ENCODE measurements at places on chromosomes 11 and 22.

- DNase-seq, result no peak
Measured at GRCh38 chr11:74670171-74670570, 61.1 kb downstream of the CHRDL2 start.

GRCh38 chr11:70556884-70557741 is 158.8 kb downstream of the CTTN start:
- no peak for DNase-seq

DNA sequence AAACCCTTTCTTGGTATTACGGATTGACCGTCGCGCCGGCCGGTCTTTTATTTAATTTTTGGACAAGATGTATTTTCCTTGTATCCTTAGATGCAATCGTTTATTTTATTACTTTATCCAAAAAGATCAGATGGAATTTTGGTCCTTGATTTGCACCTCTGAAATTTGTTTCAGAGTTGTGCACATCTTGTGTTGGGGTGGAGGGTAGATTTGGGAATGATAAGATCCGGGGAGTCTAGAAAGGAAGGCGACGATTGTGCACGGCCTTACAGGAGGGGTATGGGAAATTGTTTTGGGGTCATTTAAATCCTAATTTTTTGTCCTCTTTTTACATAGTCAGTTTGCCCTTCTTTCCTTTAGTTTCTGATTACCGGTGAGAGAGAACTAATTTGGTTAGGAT is 1.4 kb downstream of the KDM2A start:
- DNase-seq, result no peak

- no peak for DNase-seq
Measured at GRCh38 chr11:27287205-27287604, 75.8 kb downstream of the CCDC34 start.

DNA sequence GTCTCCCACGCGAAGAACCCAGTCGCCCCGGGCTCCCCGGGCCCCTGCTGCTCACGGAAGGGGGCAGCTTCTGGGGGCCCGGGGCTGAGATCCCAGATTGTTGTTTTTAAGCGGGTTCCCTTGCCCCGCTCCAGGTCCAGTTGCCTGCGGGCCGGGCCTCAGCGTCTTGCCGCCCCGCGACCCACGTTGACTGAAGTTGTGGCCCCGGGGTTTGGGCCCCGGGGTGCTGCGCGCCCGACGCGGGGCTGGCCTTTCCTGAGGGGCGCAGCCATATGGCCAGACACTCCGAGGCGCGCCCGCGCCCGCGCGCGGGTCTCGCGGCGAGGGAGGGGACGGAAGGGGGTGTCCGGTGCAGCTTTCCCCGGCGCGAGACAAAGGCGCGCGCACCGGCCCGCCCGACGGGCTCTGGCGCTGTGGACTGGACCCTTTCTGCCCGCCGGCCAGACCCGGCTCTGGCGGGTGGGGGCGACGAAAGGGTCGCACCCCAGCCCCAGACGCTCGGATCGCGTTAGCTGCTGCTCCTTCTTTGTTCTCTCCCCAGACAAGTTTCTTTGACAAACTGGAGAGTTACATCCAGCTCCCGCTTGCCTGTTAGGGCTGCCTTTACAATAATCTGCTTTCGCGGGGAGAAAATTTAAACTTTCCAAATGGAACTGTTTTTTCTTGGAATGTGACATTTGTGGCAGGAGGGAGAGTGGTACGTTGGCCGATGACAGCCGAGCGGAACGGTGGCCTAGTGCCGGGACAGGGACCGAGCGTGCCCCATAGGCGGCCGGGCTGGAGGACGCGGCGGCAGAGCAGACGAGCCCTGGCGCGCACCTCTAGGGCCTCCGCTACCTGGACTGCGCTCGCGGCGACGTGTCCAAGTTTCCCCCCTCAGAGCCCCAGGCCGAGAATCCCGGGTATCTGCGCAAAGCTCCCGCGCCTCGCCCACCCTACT is 716 bp downstream of the AMOTL1 start:
- no peak for DNase-seq

DNA sequence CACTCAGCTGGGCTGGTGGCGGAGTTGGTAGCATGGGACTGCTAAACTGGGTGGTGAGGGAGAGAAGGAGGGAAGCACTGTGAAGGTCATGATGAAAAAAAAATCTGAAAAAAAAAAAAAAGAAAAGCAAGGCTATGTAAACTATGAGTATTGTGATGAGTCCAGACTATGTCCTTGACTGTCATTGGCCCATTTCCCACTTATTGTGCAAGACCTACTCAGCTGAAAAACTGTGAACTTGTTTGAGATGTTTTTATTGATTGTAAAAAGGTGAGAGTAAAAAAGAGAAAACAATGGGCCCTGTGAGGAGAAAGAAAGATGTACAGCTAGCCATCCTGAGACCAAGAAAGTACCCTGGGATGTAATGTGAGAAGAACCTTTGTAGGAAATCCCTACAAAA is 798.4 kb upstream of the TENM4 start:
- DNase-seq, result no peak

GRCh38 chr22:33073989-33074418 is 15.8 kb upstream of the SYN3 start:
- DNase-seq, result no peak

- no peak for DNase-seq
Measured at GRCh38 chr11:726278-727220, 20.5 kb downstream of the EPS8L2 start.

GRCh38 chr11:43419460-43419859 is 60.7 kb downstream of the TTC17 start:
- no peak for DNase-seq

DNA sequence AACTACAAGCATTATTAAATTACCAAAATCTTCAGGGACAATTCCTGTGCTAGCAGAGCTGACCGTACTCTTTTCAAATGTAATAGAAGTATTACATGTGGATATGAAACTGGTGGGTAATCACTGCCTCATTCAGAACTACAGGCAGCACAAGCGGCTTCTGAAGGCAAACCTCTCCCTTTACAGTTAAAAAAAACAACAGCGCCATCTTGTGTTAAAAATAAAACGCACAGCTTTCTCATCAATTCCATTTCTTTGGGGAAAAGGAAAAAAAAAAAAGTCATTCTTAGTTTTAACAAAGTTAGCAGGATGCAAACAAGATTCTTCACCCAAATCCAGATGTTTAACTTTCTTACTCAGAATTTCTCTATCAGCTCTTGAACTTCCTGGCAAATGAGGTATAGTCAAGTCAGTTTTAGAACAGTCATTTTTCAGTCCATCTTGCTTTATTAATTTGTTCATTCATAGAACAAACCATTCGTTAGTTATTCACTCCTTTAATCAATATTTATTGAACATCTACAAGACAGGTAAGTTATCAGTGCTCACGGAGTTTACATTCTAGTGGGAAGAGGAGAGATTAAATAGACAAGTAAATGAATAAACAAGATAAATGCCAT is 331.8 kb upstream of the MPPED2 start:
- no peak for DNase-seq

DNA sequence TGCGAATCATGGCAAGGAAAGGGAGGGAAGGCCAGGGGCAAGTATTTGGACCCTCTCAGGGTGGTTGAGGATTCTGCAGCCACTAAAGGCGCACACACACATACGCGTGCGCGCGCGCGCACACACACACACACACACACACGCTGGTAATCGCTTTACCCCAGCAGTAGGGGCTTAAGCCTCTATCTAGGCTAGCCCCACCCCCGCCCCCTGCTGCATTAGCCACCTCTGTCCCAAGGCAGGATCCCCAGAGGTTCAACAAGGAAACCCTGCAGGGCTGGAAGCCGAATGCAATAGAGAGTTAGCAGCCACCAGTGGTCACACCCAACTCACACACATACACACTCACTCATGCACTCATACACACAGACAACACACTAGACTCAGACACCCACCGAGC is 28.6 kb upstream of the ELFN2 start:
- no peak for DNase-seq

DNA sequence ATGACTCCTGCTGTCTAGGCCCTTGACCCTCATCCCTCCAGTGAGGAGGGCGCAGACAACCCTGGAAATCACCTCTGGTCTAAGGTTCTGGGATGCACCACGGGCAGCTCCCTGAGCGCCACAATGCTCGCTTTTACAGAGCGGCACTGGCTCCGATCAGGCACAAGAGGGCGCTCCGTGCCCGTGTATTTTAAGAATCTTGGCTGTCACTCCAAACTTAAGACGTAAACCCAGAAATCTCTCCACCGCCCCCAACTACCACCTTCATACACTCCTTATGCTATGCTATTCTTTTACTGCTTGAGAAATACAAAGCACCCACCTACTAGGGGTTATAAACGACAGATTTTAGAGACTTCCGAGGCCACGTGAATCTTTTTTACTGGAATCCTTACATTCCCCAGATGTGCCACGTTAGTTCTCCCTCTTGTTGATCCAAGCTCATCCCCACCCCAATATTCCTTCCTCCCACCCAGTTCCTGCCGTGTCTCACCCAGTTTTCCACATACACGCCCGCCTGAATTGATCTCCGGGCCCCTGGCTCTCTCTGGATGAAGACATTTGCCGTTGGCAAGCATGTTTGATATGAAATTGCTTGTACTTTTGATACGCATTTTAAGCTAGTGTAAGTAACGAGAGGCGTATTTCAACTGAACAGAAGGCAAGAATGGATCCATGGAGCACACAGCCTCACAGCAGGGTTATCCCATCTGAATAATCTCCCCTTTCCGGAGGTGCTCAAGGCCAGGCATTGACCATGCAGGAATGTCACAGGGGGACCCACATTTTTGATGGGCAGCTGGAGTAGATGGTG is 453.5 kb downstream of the OPCML start:
- no peak for DNase-seq

GRCh38 chr11:112322173-112322790 is 61.6 kb upstream of the PLET1 start:
- DNase-seq, result no peak

- DNase-seq, result no peak
Measured at GRCh38 chr22:47589271-47590250, 827.1 kb downstream of the TBC1D22A start.

DNA sequence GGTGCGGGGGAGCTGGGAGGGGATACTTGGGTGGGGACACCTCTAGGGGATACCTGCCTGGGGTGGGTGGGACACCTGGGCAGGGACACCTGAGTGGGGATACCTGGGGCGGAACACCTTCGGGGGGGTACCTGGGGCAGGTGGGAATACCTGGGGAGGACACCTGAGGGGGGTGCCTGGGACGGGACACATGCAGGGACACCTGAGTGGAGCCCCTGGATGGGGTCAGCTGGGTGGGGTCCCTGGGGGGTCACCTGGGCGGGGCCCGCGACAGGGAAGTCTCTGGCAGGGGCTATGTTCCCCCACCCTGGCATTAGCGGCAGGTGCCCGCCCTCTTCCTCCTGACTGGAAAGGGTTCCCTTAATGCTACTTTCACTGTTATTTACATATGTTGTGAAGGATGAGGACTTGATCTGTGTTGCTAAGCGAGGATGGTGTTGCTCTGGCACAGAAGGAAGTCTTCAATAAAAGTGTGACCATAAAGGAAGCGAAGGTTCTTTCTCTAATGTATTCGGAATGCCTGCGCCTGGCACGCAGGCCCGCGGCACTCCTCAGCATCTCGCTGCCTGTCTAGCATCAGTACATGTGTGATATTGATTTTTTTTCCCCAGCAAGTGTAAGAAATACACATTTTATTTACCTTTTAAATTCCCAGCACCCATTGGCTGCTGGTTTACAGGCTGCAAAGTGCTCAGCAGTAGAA is 801.7 kb downstream of the BRD1 start:
- DNase-seq, result no peak

DNA sequence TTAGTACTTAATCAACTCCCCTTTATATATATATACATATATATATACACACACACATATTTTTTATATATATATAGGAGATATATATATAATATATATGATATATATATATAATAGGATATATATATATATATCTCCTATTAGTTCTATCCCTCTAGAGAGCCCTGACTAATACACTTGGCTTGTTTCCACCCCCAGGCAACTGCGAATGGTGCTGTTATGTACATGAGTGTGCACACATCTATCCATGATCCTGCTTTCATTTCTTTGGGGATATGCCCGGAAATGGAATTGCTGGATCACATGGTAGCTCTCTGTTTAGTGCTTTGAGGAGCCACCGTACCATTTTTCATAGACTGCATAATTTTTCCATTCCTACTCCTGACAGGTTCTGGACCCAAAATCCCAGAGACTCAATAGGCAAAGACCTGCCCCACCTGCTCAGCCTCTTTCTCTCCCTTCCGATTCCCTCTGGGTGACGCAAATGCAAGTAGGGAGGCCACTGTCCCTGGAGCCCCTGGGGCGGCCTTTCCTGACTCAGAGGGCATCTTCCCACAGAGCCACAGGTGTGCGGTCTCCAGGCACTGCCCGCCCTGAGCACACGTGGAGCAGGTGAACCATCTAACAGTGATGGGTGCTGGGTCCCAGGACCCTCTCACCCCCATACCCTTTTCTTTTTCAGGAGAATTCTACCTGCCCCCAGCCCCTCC is 12.0 kb downstream of the FGF3 start:
- no peak for DNase-seq

- DNase-seq, result no peak
Measured at GRCh38 chr11:128135451-128135850, 451.9 kb downstream of the ETS1 start.

DNA sequence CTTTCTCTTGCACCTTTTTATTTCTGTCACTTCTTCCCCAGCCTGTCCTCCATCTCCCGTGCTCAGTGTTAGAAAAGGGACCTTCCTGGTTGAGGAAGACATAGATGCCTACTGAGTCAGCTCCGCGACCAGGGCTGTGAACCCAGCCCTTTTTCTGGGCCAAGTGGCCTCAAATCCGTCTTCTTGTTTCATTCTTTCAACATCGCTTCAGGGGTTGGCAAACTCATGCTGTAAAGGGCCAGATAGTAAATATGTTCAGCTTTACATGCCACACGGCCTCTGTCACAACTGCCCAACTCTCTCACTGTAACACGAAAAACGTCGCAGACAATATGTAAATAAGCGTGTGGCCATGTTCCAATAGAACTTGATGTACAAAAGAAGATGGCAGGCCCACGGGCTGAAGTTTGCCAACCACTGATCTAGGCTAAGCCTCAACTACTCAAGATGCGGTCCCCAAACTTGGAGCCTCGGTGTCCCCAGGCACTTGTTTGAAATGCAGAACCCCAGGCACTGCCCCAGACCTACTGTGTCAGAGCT is 338.4 kb downstream of the MN1 start:
- no peak for DNase-seq

DNA sequence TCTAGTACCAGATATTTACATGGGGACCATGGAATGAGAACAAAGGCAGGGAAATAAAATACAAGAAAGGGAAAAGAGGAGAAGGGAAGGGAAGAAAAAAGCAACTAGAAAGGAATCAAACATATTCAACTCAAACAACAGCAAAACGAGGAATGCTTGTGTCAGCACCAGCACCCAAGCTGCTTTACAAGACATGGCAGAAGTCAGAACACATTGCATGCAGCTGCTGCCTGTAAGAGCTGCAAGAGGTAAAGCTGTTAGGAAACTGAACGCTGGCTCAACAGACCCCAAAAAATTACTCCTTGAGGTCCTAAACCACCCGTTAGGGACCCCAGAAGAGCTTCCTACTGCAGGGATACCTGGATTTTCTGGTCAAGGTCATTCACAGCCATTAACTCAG is 296.9 kb downstream of the OPCML start:
- DNase-seq, result no peak

- no peak for DNase-seq
Measured at GRCh38 chr11:8201644-8202365, 33.0 kb upstream of the RIC3 start.
